EH (cell line): ENCODE measurements at places on chromosomes 16 and 17.

GRCh38 chr17:38729886-38730525 lies at the start of gene CISD3:
TSS of gene CISD3 (plus strand) at chr17:38730341. CDS start at chr17:38730359, 18 bp downstream.
- DNase-seq: peak; percentile 89

GRCh38 chr17:31691251-31691905 lies 167.7 kb downstream of the COPRS start:
- no peak for DNase-seq

DNA sequence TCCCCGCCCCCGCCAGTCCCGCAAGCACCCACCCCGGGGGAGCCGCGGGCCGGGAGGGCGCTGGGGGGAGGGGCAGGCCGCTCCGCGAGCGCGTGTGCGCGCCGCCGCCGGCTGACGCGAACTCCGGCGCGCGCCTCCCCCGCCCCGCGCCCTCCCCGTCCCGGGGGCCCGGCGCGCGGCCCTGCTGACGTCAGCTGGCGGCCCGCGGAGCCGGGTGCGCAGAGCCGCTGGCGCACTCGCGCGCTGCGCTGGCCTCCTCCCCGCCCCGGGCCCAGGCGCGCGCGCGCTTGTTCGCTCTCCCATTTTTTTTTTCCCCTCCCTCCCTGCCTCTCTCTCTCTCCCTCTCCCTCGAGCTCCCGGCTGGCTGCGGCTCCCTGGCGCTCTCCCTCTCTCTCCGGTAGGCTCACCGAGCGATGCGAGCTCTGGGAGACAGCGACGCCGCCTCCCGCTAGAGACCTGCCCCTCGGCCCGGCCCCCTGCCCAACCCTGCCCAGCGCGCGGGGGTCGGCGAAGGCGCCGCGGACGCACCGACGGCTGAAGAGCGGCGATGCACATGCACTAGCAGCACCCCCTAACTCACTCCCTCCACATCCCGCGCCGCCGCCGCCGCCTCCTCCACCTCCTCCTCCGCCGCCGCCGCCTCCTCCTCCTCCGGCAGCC lies at the start of gene GNAO1:
Gene GNAO1, plus strand, starts transcription at position 334 of the 660 bp plus-strand sequence. CDS start 747 bp downstream, outside the sequence.
- DNase-seq: peak; percentile 81

DNA sequence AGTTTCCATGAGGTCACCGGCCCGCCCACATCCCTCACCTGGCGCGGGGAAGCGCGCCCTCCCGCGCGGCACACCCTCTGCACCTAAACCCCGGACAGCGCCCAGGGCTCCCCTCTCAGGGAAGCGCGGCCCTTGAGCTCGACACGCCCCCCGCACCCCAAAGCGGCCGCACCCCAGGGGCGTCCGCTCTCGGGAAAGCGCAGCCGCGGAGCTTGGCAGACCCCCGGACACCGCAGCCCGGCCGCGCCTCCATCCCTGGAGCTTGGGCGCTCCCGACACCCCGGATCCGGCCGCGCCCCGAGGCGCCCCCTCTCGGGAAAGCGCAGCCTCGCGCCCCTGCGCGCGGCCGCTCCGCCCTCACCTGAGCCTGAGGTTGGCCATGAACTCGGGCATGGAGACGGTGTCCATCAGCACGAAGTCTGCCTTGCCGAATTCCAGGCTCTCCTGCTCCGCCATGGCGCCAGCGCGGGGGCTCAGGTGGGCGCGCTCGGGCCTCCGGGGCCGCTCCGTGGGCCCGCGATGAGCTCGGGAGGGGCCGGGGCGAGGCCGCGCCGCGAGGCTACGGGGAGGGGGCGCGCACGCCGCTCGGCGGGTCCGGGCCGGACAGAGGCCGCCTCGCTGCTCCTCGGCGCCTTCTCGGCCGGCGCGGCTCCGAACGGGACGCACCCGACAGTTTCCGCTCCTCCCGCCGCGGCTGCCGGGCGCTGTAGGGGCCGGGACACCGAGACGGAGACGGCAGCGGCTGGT lies at the start of gene MYO1D:
Gene MYO1D, minus strand, starts transcription at position 708 of the 747 bp plus-strand sequence. Its CDS starts 252 bp downstream, at position 456.
- DNase-seq: peak; percentile 11

DNA sequence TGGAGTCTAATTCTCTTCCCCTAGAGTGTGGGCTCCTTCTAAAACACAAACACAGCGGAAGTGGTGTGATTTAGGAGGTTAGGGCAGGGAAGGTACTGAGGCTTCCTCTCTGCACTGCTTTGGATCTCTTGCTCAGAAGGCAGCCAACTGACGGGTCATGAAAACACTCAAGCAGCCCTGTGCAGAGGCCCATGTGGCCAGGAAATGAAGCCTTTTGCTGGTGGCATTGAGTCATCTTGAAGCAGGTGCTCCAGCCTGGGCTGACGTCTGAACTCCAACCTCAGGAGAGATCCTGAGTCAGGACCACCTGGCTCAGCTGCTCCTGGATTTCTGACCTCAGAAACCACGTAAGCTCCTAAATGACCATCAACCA lies 72.9 kb downstream of the MRM1 start:
- no peak for DNase-seq

GRCh38 chr16:637081-638018 lies 1.2 kb upstream of the METTL26 start:
- DNase-seq: peak; percentile 92

- no peak for DNase-seq
Measured at GRCh38 chr16:78292844-78293380, 193.5 kb downstream of the WWOX start.

DNA sequence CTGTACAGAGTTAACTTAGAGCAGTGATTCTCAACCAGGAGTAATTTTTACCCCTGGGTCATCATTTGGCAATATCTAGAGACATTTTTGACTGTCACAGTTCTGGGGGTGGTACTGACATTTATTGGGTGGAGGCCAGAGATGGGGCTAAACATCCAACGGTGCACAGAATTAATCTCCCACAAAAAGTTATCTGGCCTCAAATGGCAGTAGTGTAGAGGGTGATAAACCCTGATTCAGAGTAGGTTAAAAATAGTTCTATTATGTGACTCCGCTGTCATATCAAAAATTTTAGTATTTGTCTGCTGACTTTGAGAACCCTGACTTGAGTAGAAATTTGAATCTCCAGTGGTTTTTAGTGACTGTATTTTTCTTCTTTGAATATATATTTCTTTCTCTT lies 19.1 kb downstream of the VPS35L start:
- no peak for DNase-seq

GRCh38 chr17:15479703-15480102 lies 12.3 kb upstream of the CDRT4 start:
- DNase-seq: peak; percentile 62

GRCh38 chr16:5206331-5206990 lies 108.9 kb upstream of the EEF2KMT start:
- DNase-seq: no peak

DNA sequence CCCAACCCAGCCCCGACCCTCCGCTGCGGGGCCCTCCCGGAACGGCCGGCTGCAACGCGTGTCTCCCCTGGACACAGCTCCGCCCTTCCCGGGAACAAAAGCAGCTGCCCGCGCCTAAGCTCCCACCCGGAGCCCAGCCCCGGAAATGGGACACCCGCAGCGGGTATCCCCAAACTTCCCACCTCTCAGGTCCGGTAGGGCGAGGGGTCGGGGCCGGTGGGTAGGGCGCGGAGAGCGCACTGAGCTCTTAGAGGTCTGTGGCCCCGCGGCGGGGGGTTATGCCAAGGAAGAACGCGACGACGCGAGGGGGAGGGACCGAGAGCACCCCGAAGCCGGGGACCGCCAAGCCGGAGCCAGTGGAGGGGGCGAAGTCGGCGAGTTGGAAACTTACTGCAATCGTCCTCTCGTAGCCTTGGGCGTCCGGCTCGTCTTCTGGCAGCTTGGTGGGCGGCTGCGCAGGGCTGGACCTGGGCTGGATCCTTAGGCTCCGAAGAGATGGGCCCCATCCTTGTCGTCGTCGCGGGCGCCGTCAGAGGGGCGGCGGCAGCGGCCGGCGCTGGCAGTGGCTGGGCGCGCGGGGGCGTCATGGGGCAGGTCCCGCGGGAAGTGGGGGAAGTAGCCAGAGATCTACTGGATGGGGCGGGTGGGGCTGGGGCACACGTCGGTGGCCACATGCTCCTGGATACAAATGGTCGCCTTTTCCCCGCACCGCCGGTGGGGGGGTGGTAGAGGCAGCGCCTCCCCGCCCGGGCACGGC lies 6.9 kb downstream of the USP6 start:
- DNase-seq: peak; percentile 35

DNA sequence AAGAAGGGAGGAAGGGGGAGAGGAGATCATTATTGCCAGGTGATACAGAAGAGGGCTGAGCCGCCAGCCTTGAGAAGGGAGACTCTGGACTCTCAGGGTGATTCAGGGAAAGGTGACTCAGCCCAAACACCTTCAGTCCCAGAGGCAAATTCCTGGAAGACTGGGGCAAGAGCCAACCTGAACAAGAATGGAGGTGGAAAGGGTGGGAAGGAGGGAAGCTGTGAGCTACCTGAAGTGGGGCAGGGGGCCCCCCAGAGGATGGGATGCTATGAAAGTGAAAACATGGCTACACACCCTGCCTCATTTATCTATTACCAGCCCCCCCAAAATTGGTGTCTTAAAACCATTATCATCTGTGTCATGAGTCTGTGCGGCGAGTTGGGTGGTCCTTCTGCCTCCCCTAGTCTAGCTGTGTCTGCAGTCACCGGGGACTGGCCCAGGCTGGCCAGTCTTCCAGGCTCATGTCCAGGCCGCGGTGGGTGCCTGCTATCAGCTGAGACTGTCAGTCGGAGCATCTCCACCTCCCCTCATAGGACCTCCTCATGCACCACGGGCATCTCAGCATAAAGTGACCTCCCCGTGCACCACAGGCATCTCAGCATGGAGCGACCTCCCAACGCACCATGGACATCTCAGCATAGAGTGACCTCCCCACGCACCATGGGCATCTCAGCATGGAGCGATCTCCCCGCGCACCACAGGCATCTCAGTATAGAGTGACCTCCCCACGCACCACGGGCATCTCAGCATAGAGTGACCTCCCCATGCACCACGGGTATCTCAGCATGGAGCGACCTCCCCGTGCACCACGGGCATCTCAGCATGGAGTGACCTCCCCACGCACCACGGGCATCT lies 3.2 kb upstream of the SLC47A2 start:
- no peak for DNase-seq

DNA sequence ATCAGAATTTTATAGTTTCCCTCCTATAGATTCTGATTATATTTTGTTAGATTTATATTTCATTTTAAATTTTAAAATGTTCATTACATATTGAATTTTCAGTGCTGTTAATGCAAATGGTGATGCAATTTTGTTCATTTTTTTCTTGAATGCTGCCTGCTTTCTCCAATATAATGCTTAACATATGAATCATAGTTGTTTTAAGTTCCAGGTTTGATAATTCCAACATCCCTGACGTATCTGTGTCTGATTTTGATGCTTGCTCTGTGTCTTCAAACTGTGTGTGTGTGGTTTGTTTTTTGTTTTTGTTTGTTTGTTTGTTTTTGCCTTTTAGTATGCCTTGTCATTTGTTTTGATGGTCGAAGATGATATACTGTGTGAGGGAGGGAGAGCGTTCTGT lies 134.7 kb upstream of the ELAC2 start:
- peak; percentile 11 for DNase-seq

DNA sequence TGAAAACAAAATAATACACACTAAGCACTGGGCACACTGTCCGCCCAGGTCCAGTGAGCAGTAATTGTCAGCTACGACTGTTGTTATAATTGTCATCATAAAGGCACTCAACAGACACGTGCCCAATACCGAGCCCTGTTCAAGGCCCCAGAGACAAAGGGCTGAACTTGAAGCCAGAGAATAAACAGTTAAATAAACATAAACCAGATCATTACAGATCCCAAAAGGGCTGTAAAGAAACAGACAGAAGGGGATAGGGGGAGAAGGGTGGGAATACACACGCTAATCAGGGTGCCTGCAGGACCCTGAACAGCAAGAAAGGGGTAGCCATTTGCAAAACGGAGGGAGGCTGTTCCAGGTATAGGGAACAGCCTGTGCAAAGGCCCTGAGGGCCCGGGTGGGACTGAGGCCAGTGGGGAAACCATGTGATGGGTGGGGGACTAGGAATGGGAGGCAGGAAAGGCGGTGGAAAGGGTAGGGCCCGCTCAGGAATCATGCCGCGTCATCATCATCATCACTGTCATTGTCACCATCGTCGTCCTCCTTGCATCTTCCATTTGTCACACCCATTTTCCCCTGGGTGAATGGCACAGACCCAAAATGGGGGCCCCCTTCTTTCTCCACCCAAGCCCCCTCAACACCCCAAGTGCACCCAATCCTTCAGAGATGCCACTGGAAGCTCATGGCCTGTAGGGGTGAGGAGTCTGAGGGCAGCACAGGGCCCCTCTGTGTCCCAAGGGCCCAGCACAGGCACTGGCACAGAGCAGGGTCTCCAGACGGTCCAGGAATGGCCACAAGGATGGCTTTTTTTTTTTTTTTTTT lies 6.3 kb downstream of the CARHSP1 start:
- no peak for DNase-seq

DNA sequence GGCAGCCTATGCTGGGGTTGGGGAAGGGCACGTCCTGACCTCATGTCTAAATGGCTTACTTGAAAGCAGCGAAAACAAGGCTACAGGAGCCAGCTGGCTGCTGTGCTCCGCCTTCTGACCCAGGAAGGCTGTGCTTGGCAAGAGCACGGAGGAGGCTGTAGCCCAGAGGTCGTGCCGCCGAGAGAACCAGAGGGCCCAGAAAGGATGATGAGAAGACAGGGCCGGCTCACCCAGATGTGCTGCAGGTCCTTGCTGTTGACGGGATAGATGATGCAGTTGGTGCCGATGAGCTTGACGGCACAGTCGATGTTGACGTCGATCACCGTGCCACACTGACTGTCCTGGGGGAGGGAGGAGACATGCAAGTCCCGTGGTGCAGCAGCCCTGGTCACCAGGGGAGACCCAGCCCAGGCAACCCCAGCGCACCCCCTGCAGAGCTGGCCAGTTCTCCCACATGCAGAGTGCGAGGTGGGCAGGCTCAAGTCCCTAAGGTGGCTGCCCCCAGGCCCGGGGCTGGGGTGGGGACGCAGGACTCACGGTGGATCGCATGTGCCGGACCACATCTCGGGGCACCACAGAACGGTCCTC lies 20.7 kb downstream of the SPHK1 start:
- DNase-seq: no peak

GRCh38 chr17:78023042-78023441 lies 64.5 kb downstream of the TNRC6C start:
- DNase-seq: no peak

DNA sequence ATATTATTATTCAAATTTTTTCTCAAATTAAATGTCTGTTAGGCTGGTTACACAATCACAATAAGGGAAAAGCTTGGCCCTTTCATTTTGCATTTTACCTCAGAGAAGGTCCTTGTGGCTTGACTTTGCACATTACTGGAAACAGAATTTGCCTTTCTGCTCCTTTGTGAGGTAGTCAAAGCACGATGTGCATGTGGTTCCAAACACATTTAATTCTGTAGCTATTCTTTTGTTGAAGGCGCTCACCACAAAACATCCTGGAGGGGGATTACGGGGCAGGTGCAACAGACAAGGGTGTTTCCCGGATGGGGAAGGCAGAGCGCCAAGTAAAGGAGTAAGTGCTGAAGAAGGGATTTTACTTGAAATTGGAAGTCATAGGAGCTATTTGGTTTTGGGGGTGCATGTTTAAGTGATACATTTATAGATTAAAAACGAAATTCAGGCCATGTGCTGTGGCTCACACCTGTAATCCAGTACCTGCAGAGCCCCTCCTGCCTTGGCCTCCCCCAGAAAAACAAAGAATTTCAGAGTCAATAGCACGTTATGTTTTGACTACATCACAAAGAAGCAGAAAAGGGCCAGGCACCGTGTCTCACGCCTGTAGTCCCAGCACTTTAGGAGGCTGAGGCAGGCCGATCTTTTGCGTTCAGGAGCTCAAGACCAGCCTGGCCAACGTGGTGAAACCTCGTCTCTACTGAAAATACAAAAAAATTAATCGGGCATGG lies 31.2 kb upstream of the TENT4B start:
- DNase-seq: no peak
